CD4-positive, CD25-positive, alpha-beta regulatory T cell (primary cell): ENCODE measurements at places on chromosomes 5 and 9.

GRCh38 chr5:17249029-17249634 lies 31.7 kb downstream of the BASP1 start:
- DNase-seq, result no peak

DNA sequence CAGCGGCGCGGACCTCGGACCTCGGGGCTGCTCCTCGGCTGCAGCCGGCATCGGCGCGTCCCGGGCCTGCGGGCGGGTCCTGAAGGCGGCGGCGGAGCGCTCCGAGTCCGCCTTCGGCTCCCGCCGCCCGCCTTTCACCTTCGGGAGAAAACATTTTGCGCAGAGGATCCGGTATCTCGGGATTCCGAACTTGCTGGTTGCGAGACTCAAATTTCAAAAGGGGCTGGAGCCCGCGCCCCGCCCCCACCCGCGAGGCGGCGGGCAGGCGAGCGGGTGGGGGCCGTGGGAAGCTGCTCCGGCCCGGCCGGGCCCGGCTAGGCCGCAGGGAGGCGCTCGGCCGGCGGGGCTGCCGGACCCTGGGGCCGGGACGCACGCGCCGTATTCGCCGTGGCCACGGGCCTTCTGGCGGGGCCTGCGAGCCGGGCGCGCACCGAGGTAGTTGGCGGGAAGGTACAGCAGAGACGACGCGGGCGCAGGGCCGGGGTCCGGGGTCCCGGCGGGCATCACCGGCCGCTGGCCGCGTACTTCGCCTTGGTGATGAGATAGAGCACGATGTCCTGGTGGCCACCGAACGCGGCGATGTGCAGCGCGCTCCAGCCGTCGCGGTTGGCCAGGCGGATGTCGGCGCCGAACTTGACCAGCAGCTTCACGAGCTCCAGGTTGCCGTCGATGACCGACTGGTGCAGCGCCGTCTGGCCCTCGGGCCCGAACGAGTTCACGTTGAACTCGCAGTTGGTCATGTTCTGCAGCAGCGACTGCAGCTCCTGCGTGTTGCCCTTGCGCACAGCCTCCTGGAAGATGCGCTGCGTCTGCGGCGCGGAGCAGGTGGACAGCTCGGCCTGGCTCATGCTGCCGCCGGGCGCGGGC lies 757 bp downstream of the NRARP start:
- DNase-seq, result peak; percentile 48

- DNase-seq, result no peak
Observed at GRCh38 chr9:71664566-71664965, 103.7 kb downstream of the CEMIP2 start.

DNA sequence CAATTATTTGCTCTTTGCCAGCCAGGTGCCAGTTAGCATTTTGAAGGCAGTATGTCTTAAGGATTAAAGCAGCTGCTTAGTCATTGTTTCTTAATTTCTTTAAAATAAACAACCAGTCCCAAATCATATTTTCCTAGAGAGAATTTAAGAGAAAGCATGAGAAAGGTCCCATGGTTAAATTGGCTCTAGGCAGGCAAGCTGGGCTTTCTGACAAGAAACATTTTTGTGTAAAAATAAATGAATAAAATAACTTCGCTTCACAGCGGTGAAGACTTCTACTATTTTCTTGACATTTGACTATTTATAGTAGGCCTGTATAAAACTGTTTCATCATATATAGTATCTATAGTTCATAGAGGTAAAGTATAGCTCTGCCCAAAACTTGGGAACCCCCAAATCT lies 617.7 kb upstream of the C9orf72 start:
- DNase-seq, result no peak

GRCh38 chr5:72266862-72267261 lies 53.2 kb downstream of the MRPS27 start:
- DNase-seq, result no peak

DNA sequence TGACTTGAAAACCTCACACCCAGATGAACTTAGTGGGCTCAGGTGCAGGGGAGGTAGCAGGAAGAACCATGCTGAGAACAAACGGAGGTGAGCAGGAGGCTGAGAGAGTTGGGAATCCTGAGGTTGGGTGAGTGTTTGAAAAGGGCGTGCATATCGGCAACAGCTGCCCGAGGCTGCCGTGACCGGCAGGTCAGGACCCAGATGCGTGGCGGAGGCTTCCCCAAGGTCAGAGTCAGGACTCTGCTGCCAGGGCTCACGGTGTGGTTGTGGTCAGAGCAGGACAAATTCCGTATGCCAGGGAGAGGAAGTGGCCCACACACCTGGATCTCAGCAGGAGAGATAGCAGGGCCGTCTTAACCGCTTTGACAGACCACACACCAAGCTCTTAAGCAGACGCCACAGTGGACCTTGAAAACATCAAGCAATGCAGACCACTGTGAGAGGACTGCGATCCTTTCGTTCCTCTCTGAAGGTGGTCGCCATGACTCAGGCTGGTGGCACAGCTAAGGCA lies 43.1 kb downstream of the ADAMTS16 start:
- DNase-seq, result no peak

DNA sequence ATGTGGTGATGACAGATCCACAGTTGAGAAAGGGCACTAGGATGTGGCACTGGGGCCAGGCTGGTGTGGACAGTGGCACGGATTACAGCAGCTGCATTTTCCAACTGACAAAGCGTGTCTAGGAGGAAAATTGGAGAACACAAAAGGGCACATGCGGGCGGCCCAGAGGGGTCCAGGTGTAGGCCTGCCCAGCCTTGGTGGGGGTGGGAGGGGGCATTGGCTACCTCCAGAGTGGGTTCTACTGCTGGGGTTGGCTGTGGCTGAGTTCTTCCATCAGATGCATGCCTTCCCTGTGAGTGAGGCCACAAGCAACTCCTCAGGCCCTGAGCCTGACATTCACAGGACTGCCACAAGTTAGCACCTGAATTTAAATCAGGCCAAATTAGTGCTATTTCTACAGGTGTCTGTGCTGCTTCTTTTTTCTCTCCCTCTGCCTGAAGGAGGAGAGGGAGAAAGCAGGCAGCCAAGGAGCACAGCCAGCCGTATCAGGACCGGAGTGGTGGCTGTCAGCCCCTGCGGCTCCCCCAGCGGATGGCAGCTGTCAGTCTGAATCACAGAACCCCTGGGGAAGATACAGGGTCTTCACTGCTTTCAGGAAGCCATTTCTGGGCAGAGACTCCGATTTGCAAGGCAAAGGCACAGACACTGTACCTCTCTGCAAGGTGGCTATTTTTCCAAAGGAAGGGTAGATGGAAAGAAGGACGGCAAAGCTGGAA lies 464.2 kb downstream of the SPOCK1 start:
- DNase-seq, result no peak

GRCh38 chr5:41600731-41601130 lies 90.3 kb upstream of the PLCXD3 start:
- DNase-seq, result no peak

DNA sequence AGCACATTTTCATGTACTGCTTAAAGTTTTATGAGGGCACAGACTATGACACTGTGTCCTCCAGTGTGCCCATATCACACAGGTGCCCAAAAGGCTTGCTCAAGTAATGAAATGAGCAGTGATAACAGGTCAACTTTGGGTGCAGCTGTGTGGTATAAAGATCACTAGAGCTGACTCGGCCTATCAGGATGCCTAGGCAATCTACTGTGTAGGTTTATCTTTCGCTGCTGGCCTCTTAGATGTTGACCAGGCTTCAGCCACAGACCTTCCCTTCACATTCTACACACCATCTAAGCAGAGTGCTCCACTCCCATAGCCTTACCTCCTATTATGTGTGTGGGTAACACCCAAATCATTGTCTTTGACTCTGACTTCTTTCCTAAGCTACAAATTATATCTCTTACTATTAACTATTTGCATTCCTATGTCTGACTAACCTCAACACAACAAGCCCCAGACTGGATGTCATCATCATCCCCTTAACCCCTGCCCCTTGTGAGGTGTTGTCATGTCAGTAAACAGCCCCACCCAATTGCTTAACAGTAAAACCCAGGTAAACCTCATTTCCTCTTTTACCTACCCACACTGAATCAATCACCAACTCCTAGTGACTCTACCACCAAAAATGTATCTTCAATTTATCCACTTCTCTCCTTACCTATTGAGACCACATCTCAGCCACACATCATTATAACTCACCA lies 2.5 kb downstream of the SREK1IP1 start:
- DNase-seq, result peak; percentile 57

DNA sequence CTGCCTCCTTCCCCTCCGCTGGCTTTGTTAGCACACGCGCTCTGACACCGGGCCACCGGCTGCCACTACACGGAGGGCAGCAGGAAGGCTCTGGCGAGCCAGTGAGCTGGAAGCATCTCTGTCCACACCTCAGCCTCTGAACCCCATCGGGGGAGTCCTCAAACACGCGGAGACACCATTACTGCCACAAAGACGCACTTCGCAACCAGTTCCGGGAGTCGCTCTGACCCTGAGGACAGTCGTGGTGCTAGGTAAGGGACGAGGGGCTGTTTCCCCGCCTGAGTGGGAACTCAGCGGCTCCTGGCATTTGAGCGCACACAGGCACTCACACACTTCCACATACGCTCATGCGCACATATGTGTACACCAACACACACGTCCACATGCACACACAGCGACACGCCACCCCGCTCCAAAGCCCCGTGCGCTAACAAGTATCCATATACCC lies 160.0 kb downstream of the C9orf152 start:
- DNase-seq, result no peak

DNA sequence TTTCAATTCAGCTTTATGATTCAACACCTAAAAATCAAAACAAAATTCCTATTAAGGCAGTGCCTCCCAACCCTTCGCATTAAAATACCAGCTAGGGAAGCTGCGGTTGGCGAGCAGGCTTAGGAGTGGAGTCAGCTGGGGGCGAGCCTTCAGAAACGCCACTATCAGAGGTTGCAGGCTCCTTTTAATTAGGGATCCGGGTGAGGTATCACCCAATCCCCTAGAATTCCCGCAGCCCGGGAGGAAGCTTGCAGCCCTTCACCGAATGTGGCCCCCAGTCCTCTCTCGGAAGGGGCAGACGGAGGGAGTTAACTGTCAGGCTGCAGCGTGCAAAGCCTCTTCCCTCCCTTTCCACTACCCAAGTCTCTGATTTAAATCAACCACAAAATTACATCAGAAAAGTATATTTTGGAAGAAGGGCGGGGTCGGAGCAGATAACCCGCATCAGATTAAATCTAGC lies 1.7 kb downstream of the STC2 start:
- DNase-seq, result no peak

- no peak for DNase-seq
Observed at GRCh38 chr9:34615132-34615531, 3.2 kb upstream of the RPP25L start.

DNA sequence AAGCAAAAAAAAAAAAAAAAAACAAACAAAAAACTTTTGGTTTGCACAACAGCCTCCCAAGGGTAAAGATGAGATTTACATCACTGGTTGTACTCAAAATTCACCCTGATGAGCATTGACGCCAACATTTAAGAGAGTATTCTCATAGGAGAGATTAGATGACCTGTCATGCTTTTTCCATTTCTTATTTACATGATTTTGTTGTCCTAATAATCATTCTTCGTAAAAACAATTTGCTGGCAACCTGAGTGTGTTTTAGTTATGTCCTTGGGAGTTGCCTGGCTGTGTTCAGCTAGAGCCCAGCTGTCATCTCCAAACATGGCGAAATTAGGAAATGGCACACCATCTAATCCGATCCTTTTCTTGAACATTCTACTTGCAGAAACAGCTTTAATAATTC lies 186.4 kb upstream of the MRPS30 start:
- no peak for DNase-seq

DNA sequence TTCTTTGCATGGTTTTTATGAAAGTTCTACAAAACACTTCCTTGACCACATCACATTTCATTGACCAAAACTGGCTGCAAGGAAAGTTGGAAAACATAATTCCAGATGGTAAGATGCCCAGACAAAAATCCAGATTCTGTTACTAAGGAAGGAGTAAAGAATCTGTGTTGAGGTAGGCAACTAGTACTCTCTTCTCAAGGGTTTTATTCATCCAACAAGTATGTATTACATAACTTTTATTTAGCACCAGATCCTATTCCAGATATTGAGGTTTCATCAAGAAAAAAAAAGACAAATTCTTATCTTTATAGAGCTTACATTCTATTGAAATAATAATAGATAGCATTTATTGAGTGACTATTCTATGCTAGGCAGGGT lies 43.2 kb upstream of the UGCG start:
- no peak for DNase-seq

DNA sequence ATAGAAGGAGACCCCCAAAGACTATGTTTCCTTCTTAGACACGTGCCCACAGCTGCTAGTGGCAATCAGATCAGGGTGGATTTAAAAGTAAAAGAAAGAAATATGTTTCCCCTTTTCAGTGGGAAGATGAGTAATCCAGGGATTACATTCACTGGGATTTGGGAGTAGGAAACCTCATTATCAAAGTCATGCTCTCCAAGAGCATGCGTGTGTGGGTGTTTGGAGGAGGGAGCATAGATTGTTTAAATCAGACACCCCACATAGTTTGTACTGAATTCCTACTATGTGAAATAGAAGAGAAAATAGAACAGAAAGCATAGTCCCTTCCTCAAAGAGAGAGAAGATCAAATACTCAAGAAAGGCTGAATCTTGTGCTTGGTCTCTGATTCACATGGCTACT lies 65.5 kb upstream of the TBCA start:
- DNase-seq, result no peak

- DNase-seq, result no peak
Observed at GRCh38 chr5:179312557-179313235, 32.6 kb downstream of the ADAMTS2 start.

DNA sequence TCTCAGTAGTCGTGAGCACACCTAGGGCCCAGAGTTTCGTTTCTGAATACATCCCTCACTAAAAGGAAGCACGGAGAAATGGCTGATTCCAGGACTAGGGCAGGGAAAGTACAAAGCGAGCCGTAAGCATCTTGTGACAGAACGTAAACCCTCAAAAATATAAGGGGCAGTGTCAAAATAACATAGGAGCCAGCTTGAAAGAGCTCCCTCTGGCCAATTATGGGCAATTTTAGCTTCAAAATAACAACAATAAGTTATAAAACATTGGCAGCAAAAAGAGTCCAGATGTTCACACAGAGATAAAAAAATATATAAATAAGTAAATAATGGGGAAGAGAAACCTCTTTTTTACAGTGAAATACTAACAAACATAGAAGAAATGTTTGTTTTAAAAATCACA lies 18.5 kb upstream of the GLIS3 start:
- DNase-seq, result no peak

GRCh38 chr9:36933676-36934215 lies 100.3 kb downstream of the PAX5 start:
- no peak for DNase-seq

DNA sequence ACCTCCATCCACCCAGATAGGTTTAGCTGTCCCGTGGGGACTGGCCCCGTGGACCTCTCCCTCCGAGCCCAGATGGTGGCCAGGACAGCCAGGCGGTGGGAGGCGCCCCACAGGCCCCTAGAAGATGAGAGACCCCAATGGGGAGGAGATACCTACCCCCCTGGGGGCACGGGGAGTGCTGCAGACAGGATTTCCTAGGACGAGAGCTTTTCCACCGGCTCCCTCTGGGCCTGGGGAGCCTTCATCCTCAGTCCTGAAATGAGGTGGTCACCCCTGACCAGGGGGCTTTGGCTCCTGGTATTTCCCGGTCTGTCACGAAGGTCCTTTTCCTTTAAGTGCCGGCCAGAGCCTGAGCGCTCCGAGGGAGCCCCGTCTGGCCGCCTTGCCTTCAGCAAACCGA lies 46.8 kb downstream of the MRPL36 start:
- DNase-seq, result no peak

- no peak for DNase-seq
Observed at GRCh38 chr9:135144581-135145170, 57.2 kb downstream of the OLFM1 start.

- no peak for DNase-seq
Observed at GRCh38 chr5:177399997-177400868, at the start of gene PFN3. Gene PFN3, minus strand, starts transcription at chr5:177400661. Its CDS starts 85 bp downstream, at chr5:177400576.
